ENCODE measurements at places on chromosomes 6 and 20.

- no peak for DNase-seq
Observed at GRCh38 chr20:53739799-53740785, 146.5 kb upstream of the ZNF217 start.

DNA sequence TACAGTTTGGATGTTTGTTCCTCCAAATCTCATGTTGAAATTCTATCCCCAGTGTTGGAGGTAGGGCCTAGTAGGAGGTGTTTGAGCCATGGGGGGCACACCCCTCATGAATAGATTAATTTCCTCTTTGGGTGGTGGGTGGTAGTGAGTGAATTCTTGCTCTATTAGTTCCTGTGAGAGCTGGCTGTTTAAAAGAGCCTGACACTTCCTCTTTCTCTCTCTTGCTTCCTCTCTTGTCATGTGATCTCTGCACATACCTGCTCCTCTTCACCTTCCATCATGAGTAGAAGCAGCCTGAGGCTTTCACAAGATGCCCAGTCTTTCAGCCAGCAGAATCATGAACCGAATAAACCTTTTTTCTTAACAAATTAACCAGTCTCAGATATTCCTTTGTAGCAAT lies 340.2 kb upstream of the CHD6 start:
- DNase-seq, result no peak

- no peak for DNase-seq
Observed at GRCh38 chr6:10361428-10361827, 53.4 kb downstream of the TFAP2A start.

- no peak for DNase-seq
Observed at GRCh38 chr6:118580585-118581419, 32.7 kb downstream of the PLN start.

DNA sequence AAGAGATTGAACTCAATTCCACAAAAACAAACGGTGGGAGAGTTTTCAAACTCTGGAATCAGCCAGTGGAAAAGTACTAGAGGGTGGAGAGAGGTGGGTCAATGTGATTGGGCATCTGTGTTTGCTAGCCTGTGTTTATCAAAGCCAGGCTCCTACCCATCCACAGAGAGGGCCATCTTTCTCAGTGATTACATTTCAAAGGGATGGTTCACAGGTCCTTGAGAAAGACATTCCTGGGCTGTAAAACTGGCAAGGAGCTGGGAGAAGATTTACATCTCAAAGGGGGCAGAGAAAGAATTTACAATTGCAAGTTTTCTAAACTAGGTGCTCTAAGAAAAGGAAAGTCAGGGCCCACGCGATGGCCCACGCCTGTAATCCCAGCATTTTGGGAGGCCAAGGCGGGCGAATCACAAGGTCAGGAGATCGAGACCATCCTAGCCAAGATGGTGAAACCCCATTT lies 146.8 kb upstream of the UST start:
- no peak for DNase-seq

Data from stimulated activated CD4-positive, alpha-beta T cell treated with anti-CD3 and anti-CD28 coated beads, Interleukin-4, amount 100 ng/mL, for 4 hours (primary cell).